Posterior vena cava (tissue), 2 donors: ENCODE measurements at places on chromosomes 3 and 15.

- no peak for DNase-seq
Observed at GRCh38 chr3:115877615-115877899, 254.2 kb downstream of the GAP43 start.

- DNase-seq, result no peak
Observed at GRCh38 chr3:195384952-195385351, 57.9 kb downstream of the ACAP2 start.

DNA sequence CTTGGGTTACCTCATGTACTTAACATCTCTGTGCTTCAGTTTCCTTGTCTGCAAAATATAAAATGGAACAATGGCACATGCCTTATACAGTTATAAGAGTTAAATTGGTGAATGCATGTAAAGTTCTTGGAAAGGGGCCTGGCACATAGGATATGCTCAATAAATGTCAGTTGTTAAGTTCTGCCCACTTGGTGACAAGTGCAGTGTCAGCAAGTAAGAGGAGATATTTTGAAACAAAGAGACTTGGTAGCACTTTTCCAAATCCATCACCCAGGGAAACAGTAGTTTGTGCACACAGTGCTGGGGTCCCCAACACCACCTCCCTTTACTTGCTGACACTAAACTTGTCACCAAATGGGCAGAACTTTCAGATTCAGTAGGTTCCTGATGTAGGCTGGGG is 19.1 kb downstream of the LRRC31 start:
- no peak for DNase-seq

DNA sequence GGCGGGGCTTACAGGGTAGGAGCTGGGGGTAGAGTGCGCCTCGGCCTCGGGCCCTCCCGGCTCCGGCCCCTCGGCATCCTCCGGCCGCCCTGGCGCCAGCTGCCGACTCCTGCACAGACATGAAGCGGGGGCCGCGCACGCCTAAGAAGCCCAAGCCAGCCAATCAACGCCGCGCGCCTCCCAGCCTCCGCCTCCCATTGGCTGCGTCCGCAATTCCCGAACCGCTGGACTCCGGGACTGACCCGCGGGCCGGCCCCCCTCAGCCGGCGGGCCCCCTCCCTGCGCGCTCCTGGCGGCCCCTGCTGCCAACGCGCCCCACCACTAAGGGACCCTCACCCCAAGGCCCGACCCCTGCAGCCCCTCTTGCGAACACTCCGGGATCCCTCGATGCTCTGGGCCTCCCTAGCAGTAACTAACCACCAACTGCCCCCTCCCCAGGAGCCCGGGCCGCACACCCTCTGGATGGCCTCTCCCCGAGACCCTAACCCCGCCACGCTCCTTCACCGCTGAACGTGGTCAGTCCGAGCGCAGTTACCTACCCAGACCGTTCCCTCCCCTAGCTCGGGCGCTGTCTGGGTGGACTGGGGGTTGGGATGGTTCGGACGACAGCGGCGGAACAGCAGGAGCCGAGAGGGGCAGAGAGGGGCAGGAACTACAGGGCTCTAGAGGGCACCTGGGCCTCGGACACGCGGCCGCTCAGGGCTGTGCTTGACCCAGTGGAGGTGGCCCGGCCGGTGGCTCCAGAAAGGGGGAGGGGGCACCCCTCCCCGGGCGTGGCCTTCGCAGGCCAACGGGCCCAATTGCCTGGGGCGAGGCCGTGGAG is 5.0 kb downstream of the GATA2 start:
- peak; percentile 92 for DNase-seq

GRCh38 chr15:33982516-33982915 is 14.2 kb downstream of the CHRM5 start:
- no peak for DNase-seq

- DNase-seq, result no peak
Observed at GRCh38 chr3:71421820-71422566, 161.5 kb downstream of the FOXP1 start.

- no peak for DNase-seq
Observed at GRCh38 chr15:83200589-83200988, 7.0 kb downstream of the HDGFL3 start.

DNA sequence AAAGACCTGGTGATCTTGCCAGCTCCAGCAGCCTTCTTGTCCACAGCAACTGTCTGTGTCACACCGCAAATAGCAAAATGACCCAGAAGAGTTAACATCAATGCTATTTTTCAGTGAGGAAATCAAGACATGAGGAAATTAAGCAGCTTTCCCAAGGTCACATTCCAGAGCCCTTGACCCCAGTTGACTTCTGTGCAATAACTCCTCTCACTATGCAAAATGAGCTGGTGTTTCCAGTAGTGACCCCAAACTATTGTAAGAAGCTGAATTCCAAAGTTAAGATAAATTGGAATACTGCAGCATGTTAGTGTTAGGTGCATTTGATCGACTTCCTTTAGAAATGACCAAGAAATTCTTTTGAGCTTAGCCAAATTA is 172.8 kb upstream of the SNTN start:
- DNase-seq, result no peak

DNA sequence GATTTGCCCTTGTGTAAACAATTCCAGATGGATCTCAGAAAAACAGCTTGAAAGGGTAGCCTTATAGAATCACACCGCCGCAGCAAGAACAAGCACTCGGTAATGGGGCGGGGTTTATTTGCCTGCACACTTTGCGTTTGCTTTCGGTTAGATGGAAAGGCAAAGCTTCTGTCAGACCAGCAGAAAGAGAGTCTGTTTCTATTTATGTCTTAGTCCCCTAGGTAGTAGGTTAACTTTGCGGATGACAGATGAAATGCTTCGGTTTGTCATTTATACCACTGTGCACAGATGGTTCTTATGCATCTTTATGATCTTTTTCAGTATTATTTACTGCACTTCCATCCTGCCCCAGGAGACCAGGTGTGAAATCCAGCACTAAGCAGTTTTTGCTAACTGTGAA is 62.2 kb downstream of the PYDC2 start:
- no peak for DNase-seq

- no peak for DNase-seq
Observed at GRCh38 chr3:21256932-21257331, 494.1 kb downstream of the ZNF385D start.

DNA sequence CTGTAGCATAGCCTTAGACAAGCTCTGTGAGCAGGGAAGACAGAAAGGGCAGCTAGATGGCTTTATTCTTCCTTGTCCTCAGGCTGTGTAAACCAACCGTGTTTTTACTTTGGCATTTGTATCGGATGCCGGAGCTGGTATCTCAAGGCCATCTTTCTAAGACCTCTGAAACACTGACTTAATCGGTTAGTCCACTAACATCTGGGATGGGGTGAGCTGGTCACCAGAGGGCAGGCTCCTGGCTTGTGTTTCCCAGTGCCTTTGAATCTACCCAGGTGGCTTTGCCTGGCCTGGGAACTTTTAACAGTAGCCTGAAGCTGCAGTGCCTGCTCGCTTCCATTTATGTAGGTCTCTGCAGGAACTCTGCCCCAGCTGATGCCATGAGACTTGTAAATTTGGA is 252.7 kb downstream of the NR1D2 start:
- no peak for DNase-seq

GRCh38 chr3:18442756-18443664 is 17.9 kb upstream of the SATB1 start:
- DNase-seq, result no peak
